ENCODE measurements at places on chromosomes 7 and 10.

- H3K4me1 ChIP-seq: no peaks in the 10 kb centered on the region
- H3K27me3 ChIP-seq: peaks cover 14% of the 10 kb centered on the region
- no peak overlapping the region for H3K4me3 ChIP-seq
- DNase-seq: no peak
- H3K36me3 ChIP-seq: no peaks in the 10 kb centered on the region
Observed at GRCh38 chr10:16866541-16867275, 49.5 kb upstream of the RSU1 start.

GRCh38 chr7:134029743-134030142, 97.4 kb upstream of the LRGUK start:
- H3K36me3 ChIP-seq: no peaks in the 10 kb centered on the region
- no peaks in the 10 kb centered on the region for H3K27me3 ChIP-seq
- no peak overlapping the region for H3K27ac ChIP-seq

- peaks cover 19% of the 10 kb centered on the region for H3K4me1 ChIP-seq
- DNase-seq: peak; percentile 71
- no peaks in the 10 kb centered on the region for H3K27me3 ChIP-seq
- no peaks in the 10 kb centered on the region for H3K36me3 ChIP-seq
Observed at GRCh38 chr10:4013651-4014121, 228.7 kb upstream of the KLF6 start.

- H3K4me3 ChIP-seq: no peak overlapping the region
- no peaks in the 10 kb centered on the region for H3K27me3 ChIP-seq
- no peak for DNase-seq
- H3K36me3 ChIP-seq: peaks cover 3% of the 10 kb centered on the region
- H3K4me1 ChIP-seq: no peaks in the 10 kb centered on the region
- H3K27ac ChIP-seq: no peak overlapping the region
Observed at GRCh38 chr7:71191771-71192170, 59.8 kb downstream of the GALNT17 start.

DNA sequence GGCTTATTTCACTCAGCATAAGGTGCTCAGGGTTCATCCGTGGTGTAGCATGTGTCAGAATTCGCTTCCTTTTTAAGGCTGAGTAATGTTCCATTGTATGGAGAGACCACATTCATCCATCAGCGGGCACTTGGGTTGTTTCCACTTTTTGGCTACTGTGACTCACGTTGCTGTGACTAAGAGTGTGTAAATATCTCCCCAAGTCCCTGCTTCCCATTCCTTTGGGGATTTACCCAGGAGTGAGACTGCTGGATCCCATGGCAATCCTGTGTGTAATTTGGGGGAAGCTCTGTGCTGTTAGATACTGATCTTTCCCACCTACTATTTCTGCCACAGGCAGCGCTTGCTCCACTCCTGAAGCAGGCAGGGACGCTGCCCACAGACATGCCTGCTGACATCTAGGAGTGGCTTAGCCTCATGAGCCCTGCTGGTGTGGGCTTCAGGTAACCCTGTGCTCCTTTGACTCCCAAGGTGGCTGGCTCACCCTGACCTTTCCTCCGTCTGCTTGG, 346.0 kb downstream of the FRMD4A start:
- no peaks in the 10 kb centered on the region for H3K27me3 ChIP-seq
- H3K27ac ChIP-seq: no peak overlapping the region
- no peaks in the 10 kb centered on the region for H3K4me1 ChIP-seq
- no peaks in the 10 kb centered on the region for H3K36me3 ChIP-seq

DNA sequence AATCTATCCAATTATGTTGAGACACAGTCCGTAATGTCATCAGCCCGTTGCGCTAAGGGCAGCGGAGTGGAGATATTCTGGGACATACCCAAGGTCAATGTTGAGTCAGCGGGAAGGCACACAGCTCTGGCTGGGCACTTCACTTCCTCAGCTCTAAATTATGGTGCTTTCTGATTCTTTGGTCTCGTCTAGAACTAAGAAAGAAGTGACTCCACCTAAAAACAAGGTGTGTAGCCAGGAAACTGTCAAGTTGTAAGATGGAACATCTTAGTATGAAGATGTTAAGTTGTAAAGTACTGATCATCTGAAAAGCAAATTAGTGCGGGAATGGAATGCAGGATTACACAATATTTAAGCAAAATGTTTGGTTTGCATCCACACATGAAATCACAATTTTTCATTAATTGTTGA, 43.1 kb downstream of the BAIAP2L1 start:
- no peaks in the 10 kb centered on the region for H3K4me1 ChIP-seq
- no peaks in the 10 kb centered on the region for H3K36me3 ChIP-seq
- H3K27ac ChIP-seq: no peak overlapping the region
- DNase-seq: no peak

DNA sequence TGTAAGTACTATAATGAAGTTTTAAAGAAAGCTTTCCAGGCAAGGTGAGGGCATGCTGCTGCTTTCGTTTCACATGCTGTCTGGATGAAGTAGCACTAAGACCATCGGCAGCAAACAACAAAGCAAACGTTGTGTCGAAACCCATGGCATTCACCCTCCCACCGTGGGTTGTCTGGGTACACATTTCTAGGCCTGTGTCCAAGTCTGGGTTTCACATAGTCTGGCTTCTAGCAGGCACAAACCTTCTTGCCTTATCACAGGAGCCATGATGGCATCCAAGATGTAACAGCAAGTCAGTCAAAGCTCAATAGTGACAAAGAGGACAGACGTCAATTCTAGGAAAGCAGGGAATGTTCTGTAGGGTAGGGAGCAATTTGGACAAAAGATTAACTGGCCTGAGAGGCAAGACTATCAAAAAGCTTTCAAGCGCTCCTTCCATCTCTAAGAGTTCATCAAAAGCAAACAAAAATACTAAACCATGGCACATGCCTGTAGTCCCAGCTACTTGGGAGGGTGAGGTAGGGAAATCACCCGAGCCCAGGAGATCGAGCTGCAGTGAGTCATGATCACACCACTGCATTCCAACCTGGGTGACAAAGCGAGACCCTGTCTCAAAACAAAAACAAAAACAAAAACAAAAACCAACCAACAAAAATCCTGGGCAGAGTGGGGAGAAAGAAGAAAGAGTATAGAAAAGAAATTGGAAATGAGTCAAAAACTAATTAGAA, 42.7 kb downstream of the PAXIP1 start:
- H3K4me3 ChIP-seq: no peak overlapping the region
- H3K27me3 ChIP-seq: no peaks in the 10 kb centered on the region
- H3K4me1 ChIP-seq: no peaks in the 10 kb centered on the region
- H3K27ac ChIP-seq: peak overlapping the region; percentile 4

GRCh38 chr7:50983850-50984249, 201.2 kb upstream of the GRB10 start:
- H3K27me3 ChIP-seq: no peaks in the 10 kb centered on the region
- no peaks in the 10 kb centered on the region for H3K36me3 ChIP-seq
- H3K27ac ChIP-seq: no peak overlapping the region
- no peak overlapping the region for H3K4me3 ChIP-seq
- H3K4me1 ChIP-seq: no peaks in the 10 kb centered on the region

DNA sequence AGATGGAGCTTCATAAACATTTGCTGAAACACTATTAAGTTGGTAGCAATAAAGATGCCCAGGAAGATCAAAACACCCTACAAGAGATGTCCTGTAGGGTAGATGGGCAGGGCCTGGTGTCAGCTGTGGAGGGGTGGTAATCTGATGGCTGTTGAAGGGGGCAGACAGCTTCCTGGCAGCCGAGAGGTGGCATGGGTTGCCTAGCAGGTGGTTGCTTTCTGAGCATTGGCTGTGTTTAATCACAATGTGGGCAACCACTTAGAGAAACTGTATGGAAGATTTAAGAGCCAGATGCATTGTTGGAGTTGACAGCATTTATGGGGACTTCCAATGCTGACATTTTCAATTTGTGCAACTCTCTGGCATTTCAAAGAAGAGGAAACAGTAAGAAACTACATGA, 79.9 kb upstream of the SLC26A5 start:
- H3K27ac ChIP-seq: no peak overlapping the region
- no peaks in the 10 kb centered on the region for H3K4me1 ChIP-seq
- DNase-seq: no peak
- H3K4me3 ChIP-seq: no peak overlapping the region
- peaks cover 2% of the 10 kb centered on the region for H3K27me3 ChIP-seq

- no peaks in the 10 kb centered on the region for H3K4me1 ChIP-seq
- no peak overlapping the region for H3K4me3 ChIP-seq
- peaks cover 39% of the 10 kb centered on the region for H3K36me3 ChIP-seq
- H3K27ac ChIP-seq: no peak overlapping the region
Observed at GRCh38 chr7:130174237-130174959, 30.8 kb downstream of the TMEM209 start.

DNA sequence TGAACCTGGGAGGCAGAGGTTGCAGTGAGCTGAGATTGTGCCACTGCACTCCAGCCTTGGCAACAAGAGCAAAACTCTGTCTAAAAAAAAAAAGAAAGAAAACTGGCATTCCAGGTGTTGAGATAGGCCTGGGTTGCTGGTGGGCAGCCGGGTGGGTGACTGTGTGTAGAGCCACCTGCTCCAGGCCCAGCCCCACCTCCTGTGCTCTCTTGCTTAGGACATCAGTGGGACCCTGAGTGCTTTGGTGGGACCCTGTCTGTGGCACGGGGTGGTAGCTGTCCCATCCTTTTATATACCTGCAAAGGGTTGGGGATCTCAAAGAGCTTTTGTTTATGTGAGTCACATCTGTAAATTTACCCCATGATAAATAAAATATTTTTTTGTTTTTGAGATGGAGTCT, 6.2 kb downstream of the PAOX start:
- H3K4me3 ChIP-seq: no peak overlapping the region
- no peak for DNase-seq
- H3K36me3 ChIP-seq: peaks cover 3% of the 10 kb centered on the region

GRCh38 chr10:17035446-17035845, 94.2 kb downstream of the CUBN start:
- H3K36me3 ChIP-seq: no peaks in the 10 kb centered on the region
- no peak overlapping the region for H3K4me3 ChIP-seq
- H3K4me1 ChIP-seq: peaks cover 29% of the 10 kb centered on the region
- H3K27ac ChIP-seq: no peak overlapping the region

- H3K27ac ChIP-seq: no peak overlapping the region
- H3K4me3 ChIP-seq: no peak overlapping the region
- no peaks in the 10 kb centered on the region for H3K4me1 ChIP-seq
- H3K27me3 ChIP-seq: peaks cover 3% of the 10 kb centered on the region
- no peak for DNase-seq
Observed at GRCh38 chr10:86868353-86868752, 89.1 kb downstream of the MMRN2 start.

GRCh38 chr7:30460246-30460633, 18.3 kb downstream of the NOD1 start:
- H3K27me3 ChIP-seq: no peaks in the 10 kb centered on the region
- no peak overlapping the region for H3K4me3 ChIP-seq
- peaks cover 8% of the 10 kb centered on the region for H3K4me1 ChIP-seq
- no peak overlapping the region for H3K27ac ChIP-seq
- peaks cover 15% of the 10 kb centered on the region for H3K36me3 ChIP-seq

- no peaks in the 10 kb centered on the region for H3K27me3 ChIP-seq
- no peaks in the 10 kb centered on the region for H3K4me1 ChIP-seq
- no peak overlapping the region for H3K4me3 ChIP-seq
- DNase-seq: no peak
- no peaks in the 10 kb centered on the region for H3K36me3 ChIP-seq
Observed at GRCh38 chr7:27835376-27835775, 95.4 kb downstream of the TAX1BP1 start.

GRCh38 chr10:32271617-32272016, 75.3 kb downstream of the EPC1 start:
- no peak overlapping the region for H3K4me3 ChIP-seq
- no peaks in the 10 kb centered on the region for H3K27me3 ChIP-seq
- peaks cover 4% of the 10 kb centered on the region for H3K4me1 ChIP-seq
- H3K27ac ChIP-seq: no peak overlapping the region
- no peak for DNase-seq

DNA sequence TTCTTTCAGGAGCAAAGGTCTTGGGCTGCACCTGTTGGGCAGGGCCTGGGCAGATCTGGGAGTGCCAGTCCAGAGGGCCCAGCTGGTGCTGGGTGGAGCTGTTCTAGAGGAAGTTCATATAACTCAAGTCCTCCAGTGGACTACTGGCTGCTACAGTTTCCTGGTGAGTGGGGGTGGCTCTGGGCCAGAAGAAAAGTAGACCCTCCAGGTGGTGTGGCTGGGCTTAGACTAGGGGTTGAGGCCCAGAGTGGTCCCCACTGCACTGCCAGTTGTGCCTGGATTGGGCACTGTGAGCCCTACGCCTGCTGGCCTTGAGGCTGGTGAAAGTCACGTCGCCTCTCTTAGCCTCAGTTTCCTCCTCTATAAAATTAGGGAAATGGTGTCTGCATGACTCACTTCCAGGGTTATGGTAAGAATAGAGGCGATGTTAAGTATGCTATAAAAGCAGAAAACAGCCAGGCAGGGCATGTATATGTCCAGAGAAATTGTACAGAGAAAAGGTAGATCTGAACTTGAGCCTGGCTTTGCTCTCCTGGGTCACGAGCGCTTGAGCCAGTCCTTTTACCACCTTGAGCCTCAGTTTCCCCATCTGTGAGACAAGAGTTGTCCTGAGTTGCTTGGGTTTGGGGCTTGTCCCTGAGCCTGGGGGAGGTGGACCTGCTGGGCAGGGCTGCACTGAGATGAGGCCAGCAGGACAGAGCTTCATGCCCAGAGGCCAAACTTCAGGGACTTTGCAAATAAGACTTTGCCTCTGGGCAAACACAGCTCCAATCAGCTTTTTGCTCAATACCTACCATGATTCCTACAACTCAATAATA, 3.8 kb upstream of the CLDN3 start:
- H3K4me1 ChIP-seq: no peaks in the 10 kb centered on the region
- no peak for DNase-seq
- H3K27ac ChIP-seq: no peak overlapping the region

DNA sequence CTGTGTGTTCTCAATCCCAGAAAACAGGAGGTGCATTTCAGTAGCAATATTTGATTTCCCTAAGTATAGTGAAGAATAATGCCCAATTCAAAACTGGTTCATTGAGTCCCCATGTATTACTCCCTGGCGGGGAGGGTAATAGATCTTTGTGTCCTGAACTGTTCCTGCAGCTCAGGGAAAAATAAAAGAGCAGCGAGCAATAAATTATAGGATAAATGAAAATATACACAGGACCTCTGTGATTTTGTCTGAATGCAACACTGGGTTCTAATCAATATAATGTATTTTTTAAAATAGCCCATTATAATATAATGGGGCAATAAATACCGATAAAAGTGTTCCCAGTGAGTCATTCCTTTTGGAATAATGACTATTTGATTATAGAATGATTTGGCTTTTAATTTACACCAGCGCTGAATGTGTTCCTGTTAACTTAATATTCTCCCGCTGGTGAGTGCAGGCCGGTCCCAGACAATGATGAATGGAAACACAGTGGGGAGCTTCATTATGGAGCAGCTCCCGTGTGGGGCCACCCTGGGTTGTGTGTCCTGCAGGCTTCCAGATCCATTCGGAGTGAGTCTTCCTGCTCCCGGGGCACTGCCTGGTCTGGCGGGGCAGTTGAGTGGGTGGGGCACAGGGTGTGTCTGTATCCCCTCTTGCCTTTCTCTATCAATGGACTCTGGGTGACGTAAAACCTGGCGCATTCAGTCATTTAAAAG, 263.1 kb downstream of the ACTR3B start:
- H3K27me3 ChIP-seq: no peaks in the 10 kb centered on the region
- H3K36me3 ChIP-seq: no peaks in the 10 kb centered on the region
- no peak for DNase-seq
- no peaks in the 10 kb centered on the region for H3K4me1 ChIP-seq
- no peak overlapping the region for H3K27ac ChIP-seq

Data from T-helper 2 cell treated with Interferon-gamma antibody and Interleukin-4, amounts not matched to agents 5 μg/mL and 100 μg/mL, for 36 hours (primary cell).